ENCODE measurements at places on chromosomes 11 and 22. TPM values are rescaled to one million over a fixed set of nuclear protein-coding genes. Genes with fewer than 3 reads are reported as not detected.

DNA sequence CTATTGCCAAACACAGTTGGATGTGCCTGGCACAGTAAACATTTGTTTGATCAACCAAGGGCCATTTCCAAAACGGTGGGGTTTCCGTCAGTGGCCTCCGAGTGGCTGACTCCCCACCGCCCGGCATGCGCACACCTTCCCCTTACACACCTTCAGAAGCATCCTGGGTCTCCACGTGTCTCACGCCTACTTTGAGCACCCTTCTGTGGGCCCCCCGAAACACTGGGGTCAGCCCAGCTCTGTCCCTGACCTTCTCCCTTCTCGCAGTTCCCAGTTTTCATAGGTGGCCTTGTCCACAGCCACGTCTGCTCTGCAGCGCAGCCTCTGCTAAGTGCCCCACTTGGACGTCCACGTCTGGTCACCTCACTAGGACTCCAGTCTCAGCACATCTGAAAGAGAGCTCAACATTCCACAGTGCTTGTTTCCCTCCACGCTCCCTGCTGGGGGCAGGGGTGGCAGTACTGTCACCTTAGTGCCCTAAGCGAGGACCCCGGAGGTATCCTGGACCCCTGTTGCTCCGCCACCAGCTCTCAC, 13.2 kb upstream of the SHANK2 start:
- H3K4me3 ChIP-seq, result no peak overlapping the region
- H3K4me1 ChIP-seq, result no peaks in the 10 kb centered on the region
- DNase-seq, result no peak
- no peaks in the 10 kb centered on the region for H3K36me3 ChIP-seq
- H3K27me3 ChIP-seq, result no peaks in the 10 kb centered on the region
- H3K27ac ChIP-seq, result no peak overlapping the region

Gene TRAPPC4
- 62.2 TPM for total RNA-seq

Gene WBP2NL
- 0.30 TPM for total RNA-seq

Gene CHRM1
- total RNA-seq, result not detected

DNA sequence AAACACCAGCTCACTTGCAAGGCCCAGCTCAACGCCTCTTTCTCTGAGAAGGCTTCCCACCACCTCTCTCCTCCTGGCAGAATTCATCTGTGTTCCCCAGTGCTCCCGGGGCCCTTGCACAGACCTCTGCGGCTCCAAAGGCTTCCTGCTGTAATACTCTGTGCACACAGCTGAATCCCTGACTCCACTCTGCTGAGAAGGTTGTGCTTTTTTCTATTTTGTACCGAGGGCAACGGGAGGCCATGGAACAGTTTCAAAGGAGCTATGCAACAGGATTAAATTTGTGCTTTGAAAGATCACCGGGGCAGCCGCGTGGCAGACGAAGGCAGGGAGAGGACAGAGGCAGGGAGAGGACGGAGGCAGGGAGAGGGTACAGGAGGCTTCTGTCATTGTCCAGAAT, 49.2 kb upstream of the SYT7 start:
- no peaks in the 10 kb centered on the region for H3K4me1 ChIP-seq
- no peak overlapping the region for H3K27ac ChIP-seq
- DNase-seq, result no peak
- H3K27me3 ChIP-seq, result peaks cover 3% of the 10 kb centered on the region
- no peaks in the 10 kb centered on the region for H3K36me3 ChIP-seq

- H3K27ac ChIP-seq, result peak overlapping the region; percentile 34
- no peak for DNase-seq
- no peak overlapping the region for H3K4me3 ChIP-seq
- no peaks in the 10 kb centered on the region for H3K27me3 ChIP-seq
- no peaks in the 10 kb centered on the region for H3K36me3 ChIP-seq
- peaks cover 62% of the 10 kb centered on the region for H3K4me1 ChIP-seq
These were observed 64.3 kb upstream of the IGLL5 start for GRCh38 chr22:22823131-22823810.

GRCh38 chr11:104549019-104549418, 349.2 kb downstream of the CASP12 start:
- H3K36me3 ChIP-seq, result no peaks in the 10 kb centered on the region
- H3K4me1 ChIP-seq, result peaks cover 4% of the 10 kb centered on the region
- H3K4me3 ChIP-seq, result no peak overlapping the region
- no peaks in the 10 kb centered on the region for H3K27me3 ChIP-seq
- no peak overlapping the region for H3K27ac ChIP-seq

Gene IGSF22
- 0.28 TPM for total RNA-seq

DNA sequence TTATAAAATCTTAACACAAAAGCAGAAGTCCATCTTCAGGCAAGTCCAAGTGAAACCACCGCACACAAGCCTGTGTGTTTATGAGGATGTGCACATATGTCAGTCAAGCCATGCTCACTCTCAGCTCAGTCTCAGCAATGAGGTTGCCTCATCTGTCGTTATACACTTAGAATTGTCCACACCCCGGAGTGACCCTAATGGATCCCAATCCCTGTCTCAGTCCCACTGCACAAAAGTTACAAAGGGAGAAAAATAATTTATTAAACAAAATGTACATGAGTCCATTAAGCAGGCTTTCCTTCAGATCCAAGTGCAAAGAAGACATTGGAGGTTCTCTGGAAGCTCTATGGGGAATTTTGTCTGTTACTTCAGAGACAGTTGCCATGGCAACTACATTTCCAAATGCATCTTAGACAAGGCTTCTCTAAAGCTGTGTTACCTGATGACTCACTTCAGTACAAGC, 24.4 kb downstream of the OR8B12 start:
- peaks cover 9% of the 10 kb centered on the region for H3K27me3 ChIP-seq
- no peak overlapping the region for H3K4me3 ChIP-seq
- no peaks in the 10 kb centered on the region for H3K4me1 ChIP-seq

DNA sequence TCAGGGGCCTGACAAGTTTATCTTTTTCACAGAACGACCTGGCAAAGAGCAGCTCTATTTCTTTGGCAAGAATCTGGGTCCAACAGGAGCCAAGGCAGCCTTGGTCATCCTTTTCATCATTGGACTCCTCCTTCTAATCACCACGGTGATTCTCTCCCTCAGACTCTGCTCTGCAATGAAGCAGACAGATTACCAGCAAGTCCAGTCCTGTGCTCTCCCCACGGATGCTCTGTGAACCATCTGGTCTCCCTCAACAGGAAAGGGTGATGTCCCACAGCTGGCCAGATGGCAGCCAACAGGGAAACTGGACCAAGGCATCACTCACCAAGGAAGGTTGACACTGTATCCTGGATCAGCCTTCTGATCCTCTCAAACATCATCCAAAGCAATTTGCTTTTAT, 17.0 kb upstream of the PANX1 start:
- no peaks in the 10 kb centered on the region for H3K4me1 ChIP-seq
- no peak overlapping the region for H3K4me3 ChIP-seq
- no peaks in the 10 kb centered on the region for H3K36me3 ChIP-seq
- DNase-seq, result no peak

Gene TAF10
- 152 TPM for total RNA-seq

DNA sequence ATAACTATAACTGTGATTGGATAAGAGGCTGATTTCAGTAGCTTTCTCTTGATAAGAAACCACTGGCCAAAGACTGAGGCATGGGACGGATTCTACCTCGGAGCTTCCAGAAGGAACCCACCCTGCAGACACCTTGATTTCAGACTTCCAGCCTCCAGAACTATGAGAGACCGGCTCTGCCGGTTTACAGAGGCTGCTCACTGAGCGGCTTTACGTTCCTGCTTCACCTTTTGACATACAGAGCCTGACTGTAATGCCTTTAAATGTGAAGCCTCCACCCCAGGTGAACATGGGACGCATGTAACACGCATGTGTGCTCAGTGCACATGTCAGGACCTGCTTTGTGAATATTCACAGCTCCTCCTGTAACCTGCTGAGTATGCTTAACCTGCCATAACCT, 361.5 kb downstream of the CTTN start:
- no peak overlapping the region for H3K27ac ChIP-seq
- no peak overlapping the region for H3K4me3 ChIP-seq
- peaks cover 2% of the 10 kb centered on the region for H3K27me3 ChIP-seq
- H3K36me3 ChIP-seq, result no peaks in the 10 kb centered on the region

DNA sequence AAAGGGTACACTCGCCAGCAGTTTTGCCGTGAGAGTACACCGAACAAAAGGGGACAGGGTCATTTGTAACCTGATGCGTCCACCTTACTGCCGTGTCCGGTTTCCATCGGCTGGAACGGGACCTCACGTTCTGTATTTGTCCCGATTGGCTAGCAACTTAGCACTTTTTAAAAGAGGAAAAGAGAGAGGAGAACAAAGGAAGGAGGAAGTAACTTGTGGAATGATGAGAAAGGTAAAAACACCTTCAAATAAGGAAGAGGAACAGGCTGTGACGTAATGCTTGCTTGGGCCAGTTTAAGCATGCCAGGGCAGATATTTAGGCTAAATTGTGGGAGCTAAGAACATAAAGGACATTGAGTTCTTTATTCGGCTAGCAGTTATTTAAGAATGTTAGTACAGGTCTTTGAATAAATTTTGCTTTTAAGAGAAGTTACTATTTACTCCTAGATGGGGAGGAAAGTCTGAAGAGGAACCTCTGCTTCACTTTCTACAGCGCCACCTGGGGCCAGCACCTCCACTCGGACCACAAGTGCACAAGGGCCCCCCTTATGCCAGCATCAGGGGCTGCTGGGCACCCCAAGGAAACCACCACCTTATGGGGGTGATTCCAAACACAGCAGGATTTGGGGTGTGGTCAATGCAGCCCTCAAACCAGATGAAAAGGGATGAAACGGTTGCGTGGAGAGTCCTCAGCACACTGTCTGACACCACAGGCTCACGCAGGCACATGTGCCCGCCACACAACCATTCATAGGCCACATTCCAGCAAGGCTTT, 5.8 kb downstream of the ARSA start:
- peak overlapping the region; percentile 80 for H3K4me3 ChIP-seq
- peak overlapping the region; percentile 97 for H3K27ac ChIP-seq
- peaks cover 43% of the 10 kb centered on the region for H3K4me1 ChIP-seq

Gene PANX3
- not detected for total RNA-seq

Gene GRAMD1B
- total RNA-seq, result 45.7 TPM

Gene KRTAP5-9
- total RNA-seq, result not detected

- DNase-seq, result no peak
- H3K4me3 ChIP-seq, result no peak overlapping the region
- no peak overlapping the region for H3K27ac ChIP-seq
These were observed 20.7 kb upstream of the NAV2 start for GRCh38 chr11:19691815-19692500.

Gene CBX7
- 20.3 TPM for total RNA-seq

- peaks cover 52% of the 10 kb centered on the region for H3K36me3 ChIP-seq
- DNase-seq, result no peak
These were observed 20.5 kb upstream of the SORL1-AS1 start for GRCh38 chr11:121473064-121473777.

Gene OR52H1
- total RNA-seq, result not detected

DNA sequence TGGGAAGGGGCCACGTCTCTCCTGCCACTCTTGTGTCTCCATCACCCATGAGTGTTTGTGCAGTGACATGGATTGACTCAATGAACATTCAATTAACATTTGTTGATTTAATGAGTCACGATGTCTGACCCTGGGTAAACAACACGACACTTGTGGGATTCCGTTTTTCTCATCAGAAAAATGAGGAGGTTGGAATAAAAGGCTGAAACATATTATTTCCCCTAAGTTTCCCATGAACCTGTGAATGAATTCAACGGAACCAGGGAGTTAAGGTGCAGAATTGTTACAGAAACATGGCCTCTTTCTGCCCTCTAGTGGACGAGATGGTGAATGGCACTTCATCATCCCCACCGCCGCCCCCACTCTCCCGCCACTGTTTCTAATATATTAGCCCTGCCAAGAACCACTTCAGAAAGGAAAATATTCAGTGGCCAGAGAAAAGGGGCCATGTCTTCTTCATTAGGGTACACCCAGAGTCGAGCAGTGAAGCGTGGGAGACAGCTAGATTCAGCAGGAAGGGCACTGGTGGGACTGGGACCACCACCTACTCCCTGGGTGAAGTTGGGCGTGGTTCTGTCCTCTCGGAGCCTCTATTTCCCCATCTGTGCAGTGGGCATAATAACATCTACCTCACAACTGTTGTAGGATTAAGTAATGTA, 46.3 kb upstream of the SYT13 start:
- no peaks in the 10 kb centered on the region for H3K4me1 ChIP-seq
- H3K36me3 ChIP-seq, result no peaks in the 10 kb centered on the region
- H3K27me3 ChIP-seq, result peaks cover 8% of the 10 kb centered on the region
- no peak overlapping the region for H3K27ac ChIP-seq
- no peak overlapping the region for H3K4me3 ChIP-seq

DNA sequence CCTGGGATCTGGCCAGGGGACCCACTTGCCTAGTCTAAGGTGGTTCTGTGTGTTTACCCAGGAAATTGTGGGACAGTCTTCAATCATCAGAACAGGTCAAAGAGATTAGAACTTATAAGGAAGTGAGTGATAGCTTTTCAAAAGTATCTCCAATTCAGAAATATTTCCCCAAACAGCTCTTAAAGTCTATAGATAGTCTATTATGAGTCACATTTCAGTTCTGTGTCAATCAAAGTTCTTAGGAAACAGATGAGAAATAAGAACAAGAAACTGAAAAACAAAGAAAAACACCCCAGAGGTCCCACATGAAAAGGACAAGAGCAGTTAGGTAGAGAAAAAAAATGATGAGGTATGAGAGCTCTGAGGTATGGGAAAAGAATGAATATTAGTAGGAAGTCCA, 381.4 kb upstream of the MPPED2 start:
- H3K36me3 ChIP-seq, result no peaks in the 10 kb centered on the region
- DNase-seq, result no peak
- no peaks in the 10 kb centered on the region for H3K27me3 ChIP-seq
- no peak overlapping the region for H3K4me3 ChIP-seq
- no peak overlapping the region for H3K27ac ChIP-seq

DNA sequence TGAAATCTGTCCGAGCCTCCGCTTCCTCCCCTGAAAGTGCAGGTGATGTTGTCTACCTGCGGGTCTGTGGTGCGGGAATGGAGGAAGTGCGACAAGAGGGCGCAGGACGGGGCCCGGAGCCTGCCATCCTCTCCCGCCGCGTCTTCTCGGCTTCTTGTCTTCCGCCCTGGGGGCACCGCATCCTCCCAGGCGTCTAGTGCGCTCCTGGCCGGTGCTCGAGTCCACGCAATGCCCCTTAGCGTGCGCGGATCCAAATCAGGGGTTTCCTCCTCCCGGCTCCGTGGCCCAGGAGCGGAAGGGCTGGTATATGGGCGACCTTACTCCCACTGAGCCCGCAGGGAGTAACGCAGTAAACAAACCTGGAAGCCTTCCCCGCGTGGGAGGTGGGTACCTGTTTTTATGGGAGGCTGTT, 405 bp downstream of the SFI1 start:
- peaks cover 40% of the 10 kb centered on the region for H3K36me3 ChIP-seq
- peak overlapping the region; percentile 93 for H3K27ac ChIP-seq
- H3K4me3 ChIP-seq, result peak overlapping the region; percentile 85
- H3K4me1 ChIP-seq, result peaks cover 54% of the 10 kb centered on the region
- no peaks in the 10 kb centered on the region for H3K27me3 ChIP-seq

- H3K4me1 ChIP-seq, result peaks cover 52% of the 10 kb centered on the region
- no peak for DNase-seq
- no peak overlapping the region for H3K4me3 ChIP-seq
These were observed 12.5 kb downstream of the HIRA start for GRCh38 chr22:19419086-19419463.

- peaks cover 6% of the 10 kb centered on the region for H3K27me3 ChIP-seq
- no peaks in the 10 kb centered on the region for H3K36me3 ChIP-seq
- no peak overlapping the region for H3K4me3 ChIP-seq
- no peak overlapping the region for H3K27ac ChIP-seq
- DNase-seq, result no peak
These were observed 50.0 kb upstream of the SYT13 start for GRCh38 chr11:45336136-45336535.
